Hindlimb muscle (tissue), 1 donor: ENCODE measurements at places on chromosomes 2 and 18. TPM values are rescaled to one million over a fixed set of nuclear protein-coding genes. Genes with fewer than 3 reads are reported as not detected.

DNA sequence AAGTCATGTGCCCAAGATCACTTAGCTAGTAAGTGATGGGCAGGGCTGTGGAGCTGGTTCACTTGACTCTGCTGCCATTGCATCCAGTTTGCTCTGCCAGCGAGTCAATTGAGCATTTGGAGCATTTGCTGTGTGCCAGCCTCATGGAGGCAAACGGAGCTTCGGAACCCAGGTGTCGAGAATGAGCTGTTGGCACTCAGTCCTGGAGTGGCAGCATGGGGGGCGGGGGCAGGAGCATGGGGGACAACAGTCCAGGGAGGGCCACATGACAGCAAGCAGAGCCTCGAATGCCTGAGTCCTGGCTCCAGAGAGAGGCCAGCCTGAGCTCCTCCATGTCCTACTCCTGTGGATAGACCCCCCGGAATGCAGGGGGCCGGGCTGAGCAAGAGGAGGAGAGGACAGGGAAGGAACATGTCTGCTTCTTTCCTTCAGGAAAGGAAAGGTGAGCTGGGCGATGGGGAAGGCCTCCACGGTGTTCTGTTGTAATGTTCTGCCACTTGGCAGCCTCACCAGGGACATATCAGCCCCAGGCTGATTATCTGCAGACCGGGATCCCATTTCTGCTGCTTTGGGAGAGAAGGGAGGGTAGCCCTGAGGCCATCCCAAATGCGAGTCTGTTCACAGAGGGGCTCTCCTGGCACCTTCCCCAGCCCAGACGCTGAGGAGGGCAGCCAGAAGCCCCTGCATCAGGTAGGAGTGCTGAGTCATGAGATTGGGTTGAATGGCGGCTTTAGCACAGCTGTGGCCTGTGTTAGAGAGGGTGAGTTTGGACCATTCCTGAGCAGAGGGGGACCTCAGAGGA lies 59.6 kb downstream of the HPCAL1 start:
- DNase-seq: no peak

Gene PTPRM
- polyA plus RNA-seq: 80.2 TPM

DNA sequence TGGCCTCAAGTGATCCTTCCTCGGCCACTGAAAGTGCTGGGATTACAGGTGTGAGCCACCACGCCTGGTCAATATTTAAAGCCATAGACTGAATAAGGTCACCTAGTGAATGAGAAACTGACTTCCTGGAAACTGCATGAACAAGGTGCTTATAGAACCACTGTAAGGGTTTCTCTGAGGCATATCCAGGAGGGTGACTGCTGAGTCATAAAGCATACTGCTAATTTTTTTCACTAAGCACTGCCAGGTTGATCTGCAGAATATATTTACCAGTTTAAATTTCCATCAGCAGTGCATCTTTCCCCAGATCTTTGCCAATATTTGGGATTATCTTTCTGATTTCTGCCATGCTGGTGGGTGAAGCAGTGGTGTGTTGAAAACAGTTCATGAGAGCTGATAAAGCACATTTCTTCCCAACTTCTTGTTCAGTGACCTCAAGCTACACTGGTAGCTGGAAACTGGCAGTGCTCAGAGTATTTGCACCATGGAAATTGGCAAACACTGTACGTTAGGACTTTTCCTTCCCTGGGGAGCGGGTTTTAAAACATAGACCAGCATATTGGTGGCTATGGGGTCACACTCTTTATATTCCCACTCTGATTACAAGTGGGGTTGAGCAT lies 4.2 kb upstream of the CLIP4 start:
- no peak for DNase-seq

DNA sequence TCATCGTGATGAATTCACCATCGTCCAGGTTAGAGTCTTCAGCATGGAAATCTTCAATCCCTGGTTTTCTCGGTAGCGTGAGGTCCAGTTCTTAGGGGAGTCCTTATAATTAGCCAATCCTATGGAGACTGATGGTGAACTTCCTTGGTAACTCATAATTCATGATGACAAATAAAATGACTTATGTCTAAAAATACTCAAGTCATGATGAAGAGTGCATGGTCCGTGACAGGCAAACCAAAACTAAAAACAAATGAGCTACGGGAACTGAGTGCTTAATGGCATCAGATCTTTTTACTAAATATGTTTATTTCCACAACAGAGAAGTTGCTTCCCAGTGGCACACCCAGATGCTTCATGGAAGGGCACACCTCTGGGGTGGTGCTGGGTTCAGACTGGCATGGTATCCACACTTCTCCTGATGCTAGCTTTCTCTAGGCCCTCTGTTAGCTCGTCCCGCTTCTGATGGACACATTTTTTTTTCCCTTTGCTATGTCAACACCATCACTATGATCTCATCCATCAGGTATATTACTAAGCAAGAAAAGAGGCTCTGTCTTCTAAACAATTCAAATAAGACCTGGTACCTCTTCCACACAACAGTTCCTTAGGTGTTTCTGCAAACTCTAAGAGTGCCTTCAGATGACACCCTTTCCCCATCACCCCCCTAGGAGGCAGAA lies 92.8 kb upstream of the NEDD4L start:
- DNase-seq: no peak

GRCh38 chr18:36633961-36634412 lies 194.8 kb downstream of the TPGS2 start:
- no peak for DNase-seq

Gene TNP1
- not detected for polyA plus RNA-seq

Gene NDC80
- 8.9 TPM for polyA plus RNA-seq

- no peak for DNase-seq
Observed at GRCh38 chr2:189474526-189474925, 33.3 kb downstream of the WDR75 start.

Gene FMNL2
- polyA plus RNA-seq: 20.4 TPM

Gene LRP1B
- 3.7 TPM for polyA plus RNA-seq

DNA sequence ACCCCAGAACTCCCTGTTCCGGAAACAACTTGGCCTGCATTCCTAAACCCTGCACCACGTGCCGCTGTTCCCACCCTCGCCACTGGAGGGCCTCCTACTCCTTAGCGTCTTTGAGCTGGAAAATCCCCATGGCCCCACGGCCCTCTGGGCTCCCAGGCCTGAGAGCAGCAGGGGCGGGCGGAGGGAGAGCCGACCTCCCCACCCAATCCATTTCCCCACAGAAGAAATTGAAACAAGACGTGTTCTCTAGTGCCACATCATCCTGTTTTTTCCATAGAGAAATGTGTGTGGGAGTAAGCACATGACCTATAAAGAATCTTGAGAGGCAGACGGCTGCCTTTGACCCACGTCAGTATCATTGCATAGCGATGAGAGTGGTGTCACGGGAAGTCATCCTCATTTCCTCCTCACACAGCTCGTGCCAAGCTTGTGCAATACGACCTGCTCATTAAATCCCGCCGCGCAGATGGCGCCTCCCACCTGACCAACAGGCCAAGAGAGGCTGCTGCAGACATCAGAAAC lies 79.2 kb downstream of the LAMA1 start:
- peak; percentile 88 for DNase-seq

GRCh38 chr2:10277293-10278028 lies 25.2 kb upstream of the HPCAL1 start:
- no peak for DNase-seq
